ENCODE measurements at places on chromosomes 6 and 20. TPM values are rescaled to one million over a fixed set of nuclear protein-coding genes. Genes with fewer than 3 reads are reported as not detected.

- no peak overlapping the region for H3K27ac ChIP-seq
- H3K4me3 ChIP-seq = no peak overlapping the region
- DNase-seq = no peak
- no peaks in the 10 kb centered on the region for H3K4me1 ChIP-seq
Measured at GRCh38 chr6:81455641-81456040, 296.8 kb downstream of the TENT5A start.

DNA sequence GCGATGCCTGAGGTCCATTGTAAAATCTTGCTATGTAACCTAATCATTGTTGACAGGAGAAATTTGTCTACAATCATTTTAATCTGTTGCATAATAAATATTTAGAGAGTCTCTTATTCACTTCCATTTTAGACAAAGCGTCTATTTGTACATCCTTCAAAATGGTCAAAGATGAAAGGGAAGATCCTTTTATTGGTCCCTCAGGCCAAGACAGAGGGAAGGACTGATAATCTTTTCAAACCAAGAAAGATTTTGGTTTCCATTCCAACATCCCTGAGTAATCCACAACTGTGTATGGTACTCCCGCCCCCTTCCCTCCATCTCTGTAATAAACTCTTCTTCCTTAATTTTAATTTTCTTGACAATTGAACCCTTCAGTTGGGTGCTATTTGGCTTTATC, 111.6 kb upstream of the SCP2D1 start:
- H3K36me3 ChIP-seq = no peaks in the 10 kb centered on the region
- peaks cover 8% of the 10 kb centered on the region for H3K4me1 ChIP-seq
- no peaks in the 10 kb centered on the region for H3K27me3 ChIP-seq

GRCh38 chr6:113292646-113293422, 564.3 kb upstream of the MARCKS start:
- no peak overlapping the region for H3K4me3 ChIP-seq
- no peaks in the 10 kb centered on the region for H3K36me3 ChIP-seq
- no peak for DNase-seq
- H3K4me1 ChIP-seq = peaks cover 9% of the 10 kb centered on the region
- no peaks in the 10 kb centered on the region for H3K27me3 ChIP-seq

Gene PHF1
- total RNA-seq = 91.5 TPM
